CD4-positive, alpha-beta T cell treated with Interleukin-17A for 4 hours (primary cell): ENCODE measurements at places on chromosomes 7 and 10.

- no peak for DNase-seq
Measured at GRCh38 chr7:47256016-47256415, 325.9 kb downstream of the TNS3 start.

DNA sequence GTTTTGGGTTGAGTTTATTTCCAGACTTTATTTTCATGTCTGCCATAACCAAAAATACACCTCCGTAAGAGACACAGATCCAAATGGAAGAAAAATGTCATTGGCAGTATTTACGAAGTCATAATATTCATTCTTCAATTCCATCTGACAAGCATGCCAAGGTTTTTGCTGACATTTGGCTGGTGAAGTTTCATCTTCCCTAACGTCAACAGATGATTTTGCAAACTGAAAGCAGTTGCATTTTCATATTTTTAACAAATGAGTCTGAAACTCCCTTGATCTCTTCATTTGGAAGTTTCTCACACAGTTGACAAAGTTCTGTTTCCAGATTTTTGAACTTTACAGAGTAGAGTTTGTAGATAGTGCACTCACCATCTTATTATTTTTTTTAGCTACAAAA, 114.5 kb downstream of the CALN1 start:
- no peak for DNase-seq

- no peak for DNase-seq
Measured at GRCh38 chr10:132796846-132797245, 10.9 kb upstream of the NKX6-2 start.

GRCh38 chr10:126061526-126061925, 165.2 kb downstream of the FANK1 start:
- no peak for DNase-seq

DNA sequence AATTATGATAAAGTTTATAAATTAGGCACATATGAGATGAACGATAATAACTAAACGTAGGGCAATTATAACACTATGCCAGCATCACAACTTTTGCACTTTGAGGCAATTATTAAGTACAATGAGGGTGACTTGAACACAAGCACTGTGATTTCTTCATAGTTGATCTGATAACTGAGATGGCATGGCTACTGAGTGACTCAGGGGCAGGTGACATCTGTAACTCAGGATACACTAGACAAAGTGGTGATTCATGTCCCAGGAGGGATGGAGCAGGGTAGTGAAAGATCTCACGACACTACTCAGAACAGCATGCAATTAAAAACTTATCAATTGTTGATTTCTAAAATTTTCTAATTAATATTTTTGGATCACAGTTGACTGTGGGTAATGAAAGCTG, 98.3 kb upstream of the ARHGAP21 start:
- peak; percentile 33 for DNase-seq

DNA sequence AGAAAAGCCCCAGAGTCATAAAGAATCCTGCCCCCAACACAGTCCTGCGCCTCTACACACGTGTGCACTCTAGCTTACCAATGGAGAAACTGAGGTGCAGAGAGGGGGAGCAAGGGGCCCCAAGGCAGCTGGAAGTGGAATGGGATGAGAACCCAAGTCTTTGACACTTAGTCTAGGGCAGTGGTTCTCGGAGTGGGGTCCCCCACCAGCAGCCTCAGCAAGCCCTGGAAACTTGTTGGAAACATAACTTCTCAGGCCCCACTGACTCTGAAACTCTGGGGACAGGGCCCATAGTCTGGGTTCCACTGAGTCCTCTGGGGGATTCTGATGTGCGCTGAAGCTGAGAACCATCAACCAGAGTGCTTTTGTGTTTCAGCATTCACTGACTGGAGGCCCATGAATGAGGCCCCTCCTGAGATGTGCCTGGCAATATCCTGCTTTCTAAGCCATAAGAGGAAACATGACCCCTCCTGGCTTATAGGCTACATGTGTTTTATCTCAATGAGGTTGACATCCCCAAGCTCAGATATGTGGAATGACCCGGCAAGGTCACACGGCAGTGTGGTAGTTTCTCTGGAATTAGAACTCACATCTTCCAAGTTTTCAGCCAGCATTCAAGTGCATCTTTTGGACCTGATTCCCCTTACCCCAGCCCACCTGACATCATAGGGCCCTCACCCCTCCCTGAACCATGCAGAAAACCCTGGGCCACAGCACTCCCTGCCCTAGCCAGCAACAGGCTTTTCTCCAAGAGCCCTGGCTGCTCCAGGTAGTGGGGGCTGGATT, 147.3 kb upstream of the PCBD1 start:
- DNase-seq: no peak

DNA sequence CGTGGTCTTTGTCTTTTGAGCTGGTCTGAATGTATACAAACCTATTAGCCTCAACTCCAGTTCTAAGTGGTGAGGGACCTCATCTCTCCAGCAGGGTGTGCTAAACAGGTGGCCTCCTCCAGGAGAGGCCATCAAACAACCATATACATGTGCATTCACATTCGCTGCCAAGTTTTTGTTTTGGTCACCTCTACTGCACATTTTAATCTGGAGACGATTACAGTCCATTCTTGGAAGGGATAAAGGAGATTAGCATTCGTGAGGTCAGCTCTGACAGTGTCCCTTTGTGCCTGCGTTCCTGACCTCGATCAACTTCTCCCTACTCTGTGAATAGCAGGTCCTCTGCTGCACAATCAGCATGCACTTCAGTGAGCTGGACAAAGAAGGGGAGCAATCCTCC, 60.8 kb downstream of the RHOBTB1 start:
- DNase-seq: no peak

GRCh38 chr7:38975944-38976392, 1.7 kb upstream of the POU6F2 start:
- DNase-seq: no peak

- DNase-seq: no peak
Measured at GRCh38 chr10:4810092-4810491, 15.9 kb upstream of the AKR1E2 start.

DNA sequence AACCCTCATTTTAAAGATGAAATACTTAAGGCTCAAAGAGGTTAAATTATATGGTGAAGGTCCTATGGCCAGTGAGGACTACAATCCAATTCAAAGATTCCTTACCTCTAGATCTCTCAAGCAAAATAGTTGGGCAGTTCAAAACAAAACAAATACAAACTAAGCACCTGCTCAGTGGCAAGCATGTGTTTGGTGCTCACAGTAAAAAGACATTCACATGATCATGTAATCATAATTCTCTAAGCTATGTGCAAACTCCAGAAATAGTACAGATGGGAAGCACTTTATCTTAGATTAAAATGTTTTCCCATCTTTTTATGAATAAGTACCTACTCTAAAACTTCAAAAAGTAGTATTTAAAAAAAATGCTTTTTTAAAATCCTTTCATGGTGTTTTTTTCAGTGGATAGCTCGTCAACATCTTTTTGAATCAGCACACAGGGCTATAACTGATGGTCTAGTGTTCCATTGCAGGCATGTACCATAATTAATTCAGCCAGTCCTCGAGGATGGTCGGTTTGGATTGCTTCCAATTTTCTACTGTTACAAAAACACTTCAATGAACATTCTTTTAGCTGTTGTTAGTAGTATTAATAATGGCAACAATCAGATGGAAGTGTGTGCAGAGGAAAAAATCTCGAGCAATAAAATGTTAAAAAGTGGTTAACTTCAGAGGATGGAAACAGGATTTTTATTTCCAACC, 58.4 kb downstream of the CHCHD3 start:
- DNase-seq: no peak

DNA sequence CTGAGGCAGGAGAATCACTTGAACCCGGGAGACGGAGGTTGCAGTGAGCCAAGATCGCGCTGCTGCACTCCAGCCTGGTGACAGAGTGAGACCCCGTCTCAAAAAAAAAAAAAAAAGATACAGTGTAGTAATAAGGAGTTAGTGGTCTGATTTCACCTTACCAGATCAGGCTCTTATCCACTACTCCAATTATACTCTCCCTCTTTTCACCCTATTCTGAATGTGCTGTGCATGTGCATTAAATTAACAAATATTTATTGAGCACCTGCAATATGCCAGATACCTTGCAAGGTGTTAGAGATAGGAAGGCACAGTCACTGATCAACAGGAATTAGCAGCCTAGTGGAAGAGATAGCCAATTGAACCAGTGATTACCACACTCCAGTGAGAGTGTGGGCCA, 241.9 kb upstream of the LRGUK start:
- no peak for DNase-seq

DNA sequence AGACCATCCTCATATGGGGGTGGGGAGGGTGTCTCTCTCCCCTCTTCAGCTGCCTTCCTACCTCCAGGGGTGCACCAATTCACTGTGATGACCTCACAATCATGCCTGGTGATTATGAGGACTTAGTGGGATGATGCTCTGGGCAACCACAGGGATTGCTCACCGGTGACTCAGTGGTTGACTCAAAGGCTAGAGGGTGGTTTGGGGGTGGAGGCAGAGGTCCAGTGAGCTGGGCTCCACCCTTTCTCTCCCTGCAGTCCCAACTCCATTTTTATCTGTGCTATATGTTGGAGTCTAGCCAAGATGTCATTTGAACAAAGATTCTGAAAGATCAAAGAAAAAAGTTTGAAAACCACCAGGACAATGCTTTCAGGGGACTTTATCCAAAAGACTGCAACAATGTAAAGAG, 286.9 kb downstream of the KCNMA1 start:
- no peak for DNase-seq

DNA sequence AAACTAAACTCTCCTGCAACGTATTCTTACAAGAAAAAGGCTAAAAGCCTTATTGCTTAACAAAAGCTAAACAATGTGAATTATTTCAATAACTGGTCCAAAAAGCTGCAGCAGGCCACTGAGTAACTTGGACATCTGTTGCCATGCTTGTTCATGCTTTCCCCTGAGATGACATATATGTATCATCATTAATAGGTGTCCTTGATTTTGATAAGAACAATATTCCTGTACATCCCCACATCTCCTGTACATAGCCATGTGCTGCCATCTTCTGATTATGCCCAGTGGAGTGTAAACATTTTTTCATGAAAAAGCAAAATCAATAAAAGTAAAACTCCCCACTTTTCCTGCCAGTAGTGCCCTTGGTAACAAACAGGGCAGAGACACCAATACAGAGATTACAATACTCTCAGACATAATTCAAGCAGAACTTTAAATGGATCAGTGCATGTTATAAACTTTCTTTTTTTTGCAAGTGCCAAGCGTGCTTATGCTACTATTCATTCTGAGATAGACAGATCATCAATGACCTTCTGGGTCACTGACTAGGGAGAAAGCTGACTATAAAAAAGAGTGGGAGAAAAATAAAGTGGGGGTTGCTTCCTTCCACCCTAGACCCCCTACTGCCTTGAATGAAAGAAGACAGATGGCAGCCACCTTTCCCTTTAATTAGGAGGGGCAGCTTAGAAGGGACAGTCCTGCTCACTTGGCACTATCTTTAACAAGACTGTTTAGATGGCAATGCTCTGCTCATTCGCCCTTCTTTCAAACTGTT, 205.5 kb upstream of the KLF14 start:
- DNase-seq: no peak

GRCh38 chr10:26212511-26212910, 4.1 kb upstream of the GAD2 start:
- DNase-seq: no peak

GRCh38 chr7:8343556-8343955, 81.6 kb upstream of the ICA1 start:
- DNase-seq: no peak

DNA sequence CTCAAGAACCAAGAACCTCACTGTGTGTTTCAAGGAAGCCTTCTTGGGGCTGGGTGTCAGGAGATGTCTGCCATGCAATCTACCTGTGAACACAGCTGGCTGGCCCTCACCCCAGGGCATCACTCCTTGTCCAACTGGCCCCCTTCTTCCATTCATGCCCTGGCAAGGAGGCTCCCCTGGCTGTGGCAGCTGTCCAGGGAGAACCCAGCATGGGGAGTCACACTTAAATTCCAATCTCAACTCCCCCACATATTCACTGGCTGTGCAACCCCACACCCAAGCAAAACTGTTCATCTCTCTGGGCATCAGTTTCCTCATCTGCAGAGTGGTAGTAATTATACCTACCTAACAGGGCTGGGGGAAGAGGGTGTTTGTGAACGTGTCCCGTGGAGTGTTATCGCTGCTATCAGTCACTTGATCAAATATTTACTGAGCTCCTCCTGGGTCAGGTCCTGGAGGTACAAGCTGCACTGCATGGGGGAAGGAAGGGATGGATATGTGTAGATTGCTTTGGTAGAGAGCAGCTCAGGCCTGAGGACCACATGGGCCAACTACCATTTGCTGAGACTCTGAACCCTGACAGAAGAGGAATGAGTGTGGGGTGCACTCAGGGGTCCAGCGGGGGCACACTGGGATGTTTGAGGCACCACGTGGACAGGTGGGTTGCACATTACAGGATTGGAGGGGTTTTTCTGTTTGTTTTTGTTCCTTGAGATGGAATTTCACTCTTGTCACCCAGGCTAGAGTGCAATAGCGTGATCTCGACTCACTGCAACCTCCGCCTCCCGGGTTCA, 2.1 kb upstream of the GPRIN2 start:
- DNase-seq: no peak

GRCh38 chr7:28354601-28355402, 57.5 kb upstream of the CREB5 start:
- no peak for DNase-seq

DNA sequence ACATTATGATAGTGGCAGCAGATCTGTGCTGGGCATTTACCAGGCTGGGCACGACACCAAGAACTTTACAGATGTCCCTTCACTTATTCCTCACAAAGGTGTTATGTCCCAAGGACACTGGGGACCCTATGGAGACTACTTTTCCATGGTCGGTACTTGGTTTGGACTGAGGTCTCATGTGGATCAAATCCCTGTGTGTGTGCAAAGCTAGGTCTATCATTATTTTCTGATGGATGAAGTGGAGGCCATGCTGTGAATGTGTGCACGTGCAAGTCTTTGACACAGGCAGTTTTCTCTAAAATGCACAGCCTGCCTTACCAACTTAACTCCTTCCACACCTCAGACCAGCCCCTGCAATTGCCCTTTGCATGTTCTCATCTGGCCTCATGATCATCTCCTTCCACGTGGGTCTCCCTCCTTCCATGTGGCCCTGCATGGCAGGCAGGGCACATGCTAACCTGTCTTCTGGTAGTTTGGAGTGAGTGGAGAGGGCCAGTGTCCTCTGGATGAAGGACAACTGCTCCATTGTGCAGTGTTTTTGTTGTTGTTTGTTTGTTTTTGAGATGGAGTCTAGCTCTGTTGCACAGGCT, 16.0 kb upstream of the ZNF273 start:
- DNase-seq: no peak

GRCh38 chr10:46545861-46546590, 10.4 kb downstream of the GPRIN2 start:
- peak; percentile 2 for DNase-seq

DNA sequence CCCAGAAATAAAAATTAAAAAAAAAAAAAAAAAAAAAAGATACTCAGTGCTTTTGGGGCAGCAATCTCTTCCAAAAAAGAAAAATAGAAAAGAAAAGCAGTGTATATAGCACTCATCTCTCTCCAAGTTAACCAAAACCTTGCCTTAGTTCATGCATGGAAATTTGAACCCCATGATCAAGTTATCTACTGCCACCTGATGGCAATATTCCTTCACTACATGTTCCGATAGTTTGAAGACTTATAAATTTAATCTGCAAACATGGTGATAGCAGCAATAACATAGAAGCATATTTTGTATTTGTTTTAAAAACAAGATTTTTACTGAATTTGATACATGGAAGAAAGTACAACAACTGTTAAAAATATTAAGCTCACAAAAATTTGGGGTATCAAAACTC, 48.6 kb upstream of the SLIT1 start:
- DNase-seq: no peak
